ENCODE measurements at places on chromosomes 13 and 19.

GRCh38 chr19:38081547-38082255, 142.3 kb downstream of the DPF1 start:
- DNase-seq: no peak

GRCh38 chr13:20389696-20390525, 135.7 kb downstream of the CRYL1 start:
- DNase-seq: no peak

DNA sequence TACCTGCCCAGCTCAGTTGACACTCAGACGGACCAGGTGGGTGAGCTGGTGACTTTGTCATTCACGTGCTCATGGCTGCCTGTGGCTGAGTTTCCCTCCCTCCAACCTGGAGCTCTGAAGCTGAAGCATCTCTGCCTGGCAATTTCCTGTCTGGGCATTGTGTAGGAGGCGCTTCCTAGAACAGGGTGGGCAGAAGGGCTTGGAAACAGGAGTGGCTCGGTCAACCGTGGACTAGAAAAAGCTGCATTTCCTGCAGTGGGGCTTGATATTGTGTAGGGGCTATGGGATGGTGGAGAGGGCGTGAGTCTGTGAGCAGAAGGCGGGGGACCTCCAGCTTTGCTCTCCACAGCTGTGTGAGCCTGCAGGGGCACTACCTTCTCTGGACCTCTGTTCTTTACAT, 278.3 kb downstream of the TEX29 start:
- DNase-seq: no peak

- DNase-seq: no peak
Observed at GRCh38 chr19:53007606-53008005, 6.1 kb upstream of the ERVV-1 start.

- DNase-seq: peak; percentile 78
Observed at GRCh38 chr13:99431927-99432608, 69.2 kb upstream of the TM9SF2 start.

Measured in stimulated activated naive B cell treated with anti-CD40 and anti-IgM and Interleukin-4, amounts not matched to agents 10 μg/mL and 1 μg/mL and 100 μg/mL, for 72 hours (primary cell).